Small intestine (tissue), 16 donors: ENCODE measurements at places on chromosomes 13 and 19. TPM values are rescaled to one million over a fixed set of nuclear protein-coding genes. Genes with fewer than 3 reads are reported as not detected.

The APLP1 gene
- 13.8 TPM for polyA plus RNA-seq

The ERVK3-1 gene
- polyA plus RNA-seq = 53.8 TPM

- peak overlapping the region; percentile 84 for H3K4me3 ChIP-seq
- peaks cover 2% of the 10 kb centered on the region for H3K4me1 ChIP-seq
- no peak for DNase-seq
- H3K27ac ChIP-seq = no peak overlapping the region
- H3K36me3 ChIP-seq = no peaks in the 10 kb centered on the region
These were observed 776 bp upstream of the NCLN start for GRCh38 chr19:3184847-3185460.

GRCh38 chr13:26932465-26932864 is 171.9 kb upstream of the GPR12 start:
- no peak for DNase-seq
- H3K36me3 ChIP-seq = no peaks in the 10 kb centered on the region
- no peaks in the 10 kb centered on the region for H3K27me3 ChIP-seq
- H3K27ac ChIP-seq = no peak overlapping the region

GRCh38 chr13:32624441-32624840 is 38.2 kb downstream of the PDS5B start:
- H3K27ac ChIP-seq = no peak overlapping the region
- DNase-seq = no peak
- no peaks in the 10 kb centered on the region for H3K36me3 ChIP-seq
- no peaks in the 10 kb centered on the region for H3K4me1 ChIP-seq
